Keratinocyte (primary cell): ENCODE measurements at places on chromosomes 4 and X. TPM values are rescaled to one million over a fixed set of nuclear protein-coding genes. Genes with fewer than 3 reads are reported as not detected.

The HSFX1 gene
- polyA plus RNA-seq = 0.23 TPM in 1 of 3 replicates, not detected in the others

The TLR6 gene
- polyA plus RNA-seq = 0.88 to 1.4 TPM (median 1.3 TPM) in 3 replicates

The S100G gene
- polyA plus RNA-seq = not detected in 3 replicates

The NMU gene
- 4.1 to 12.0 TPM (median 5.2 TPM) in 3 replicates for polyA plus RNA-seq

The GTPBP6 gene
- polyA plus RNA-seq = 16.7 to 22.7 TPM (median 20.2 TPM) in 3 replicates

The XAGE2 gene
- polyA plus RNA-seq = not detected in 3 replicates

The PAGE3 gene
- polyA plus RNA-seq = not detected in 3 replicates

DNA sequence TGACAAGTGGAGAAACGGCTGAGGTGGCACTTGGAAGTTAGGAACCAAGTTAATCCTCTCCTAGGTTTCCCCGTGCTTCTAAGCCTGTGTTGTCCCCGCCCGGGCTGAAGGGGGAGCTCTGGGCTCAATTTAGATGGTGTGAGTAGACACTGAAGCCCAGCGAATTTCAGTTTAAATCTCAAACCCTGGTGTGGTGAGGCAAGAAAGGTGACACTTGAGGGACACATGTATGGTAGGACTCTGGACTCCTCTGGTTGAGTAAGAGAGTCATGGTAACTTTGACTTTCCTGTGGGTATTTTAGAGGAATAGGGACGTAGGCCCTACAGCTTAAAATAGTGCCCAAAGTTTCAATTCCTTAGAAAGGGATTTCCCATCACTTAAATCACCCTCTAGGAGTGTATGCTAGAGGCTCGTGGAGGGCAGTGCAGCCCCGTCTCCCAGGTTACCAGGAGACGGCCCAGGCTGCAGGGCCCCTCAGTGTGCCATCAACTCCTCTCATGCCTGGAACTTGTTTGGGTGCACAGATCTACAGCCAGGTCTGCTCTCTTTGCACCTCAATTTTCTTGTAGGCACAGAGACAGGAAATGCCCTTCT lies 24.0 kb downstream of the HAND2 start:
- peaks cover 90% of the 10 kb centered on the region for H3K27me3 ChIP-seq
- no peaks in the 10 kb centered on the region for H3K36me3 ChIP-seq
- H3K27ac ChIP-seq = no peak overlapping the region
- no peaks in the 10 kb centered on the region for H3K4me1 ChIP-seq

GRCh38 chrX:129403974-129404669 lies 119.2 kb downstream of the SMARCA1 start:
- H3K4me1 ChIP-seq = no peaks in the 10 kb centered on the region
- no peak overlapping the region for H3K27ac ChIP-seq
- H3K27me3 ChIP-seq = no peaks in the 10 kb centered on the region
- no peak for DNase-seq
- H3K36me3 ChIP-seq = no peaks in the 10 kb centered on the region

DNA sequence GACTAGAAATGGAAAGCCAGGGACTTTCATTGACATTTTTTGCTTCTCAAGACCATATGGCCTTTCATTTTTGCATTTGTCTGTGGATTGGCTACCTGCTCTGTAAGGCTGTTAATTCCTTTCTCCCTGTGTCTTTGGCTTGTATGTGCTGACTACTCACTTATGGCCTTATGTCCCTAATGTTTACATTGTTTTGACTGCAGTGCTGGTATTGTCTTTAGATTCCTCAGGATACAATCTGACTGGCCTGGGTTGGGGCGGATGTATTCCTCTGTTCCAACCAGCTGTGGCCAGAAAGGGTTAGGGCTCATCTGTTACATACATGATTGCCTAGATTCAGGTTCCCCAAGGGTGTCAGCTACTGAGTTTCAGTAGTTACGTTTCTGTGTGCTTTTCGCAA lies 108.1 kb downstream of the RAPGEF2 start:
- DNase-seq = no peak
- peaks cover 6% of the 10 kb centered on the region for H3K4me1 ChIP-seq
- H3K27me3 ChIP-seq = no peaks in the 10 kb centered on the region
- H3K4me3 ChIP-seq = no peak overlapping the region
- H3K27ac ChIP-seq = no peak overlapping the region
- H3K36me3 ChIP-seq = peaks cover 3% of the 10 kb centered on the region

DNA sequence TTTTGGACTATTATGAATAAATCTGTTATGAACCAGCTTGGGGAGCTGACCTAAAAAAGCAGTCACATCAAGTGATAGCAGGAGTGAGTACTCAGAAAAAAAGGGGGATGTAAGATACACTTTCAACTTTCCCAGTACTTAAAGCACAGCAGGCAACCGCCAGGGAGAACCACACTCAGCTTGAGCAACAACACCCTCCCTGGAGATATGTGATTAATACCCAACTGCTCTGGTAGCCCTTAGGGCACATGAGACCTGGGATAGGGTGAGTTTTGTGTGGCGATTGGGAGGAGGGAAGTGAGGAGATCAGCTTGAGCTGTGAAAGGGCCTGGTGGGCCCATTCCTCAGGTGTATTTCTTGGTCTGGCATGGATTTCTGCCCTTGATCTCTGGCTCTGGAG lies 220.3 kb upstream of the SFRP2 start:
- H3K4me3 ChIP-seq = no peak overlapping the region
- no peak overlapping the region for H3K27ac ChIP-seq
- H3K36me3 ChIP-seq = no peaks in the 10 kb centered on the region
- H3K4me1 ChIP-seq = no peaks in the 10 kb centered on the region
- DNase-seq = no peak
- no peaks in the 10 kb centered on the region for H3K27me3 ChIP-seq

DNA sequence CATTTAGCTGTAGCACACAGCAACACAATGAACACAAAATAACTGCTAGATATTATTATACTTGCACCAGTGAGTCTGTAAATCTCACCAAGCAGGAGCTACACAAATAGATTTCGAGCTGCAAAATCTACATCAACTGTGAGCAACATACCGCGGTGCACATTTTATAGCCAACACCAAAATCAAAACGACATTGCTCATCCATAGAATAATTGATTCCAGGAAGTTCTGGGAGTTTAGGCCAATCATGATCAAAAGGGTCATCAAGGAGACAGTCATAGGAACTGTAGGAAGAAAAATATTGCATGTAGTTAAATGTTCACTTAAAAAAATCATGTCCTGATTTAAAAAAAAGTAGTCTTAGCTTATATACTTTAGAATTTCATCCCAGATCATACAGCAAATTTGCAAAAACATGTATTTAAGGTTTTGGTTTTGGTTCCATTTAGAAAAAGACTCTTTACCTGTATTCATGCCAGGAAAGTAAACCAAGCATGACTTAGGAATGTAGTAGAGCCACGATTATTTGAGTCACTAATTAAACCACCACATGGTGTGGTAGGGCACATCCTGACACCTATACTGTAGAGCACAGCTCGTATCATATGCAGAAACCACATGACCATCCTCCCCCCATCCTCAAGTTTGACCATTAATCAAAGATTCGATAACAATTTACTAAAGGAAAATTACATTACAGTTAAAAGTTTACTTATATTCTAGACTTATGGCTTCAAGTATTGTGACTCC lies 250.4 kb downstream of the ADAMTS3 start:
- no peak overlapping the region for H3K4me3 ChIP-seq
- H3K27me3 ChIP-seq = no peaks in the 10 kb centered on the region
- peaks cover 20% of the 10 kb centered on the region for H3K4me1 ChIP-seq
- H3K36me3 ChIP-seq = no peaks in the 10 kb centered on the region

DNA sequence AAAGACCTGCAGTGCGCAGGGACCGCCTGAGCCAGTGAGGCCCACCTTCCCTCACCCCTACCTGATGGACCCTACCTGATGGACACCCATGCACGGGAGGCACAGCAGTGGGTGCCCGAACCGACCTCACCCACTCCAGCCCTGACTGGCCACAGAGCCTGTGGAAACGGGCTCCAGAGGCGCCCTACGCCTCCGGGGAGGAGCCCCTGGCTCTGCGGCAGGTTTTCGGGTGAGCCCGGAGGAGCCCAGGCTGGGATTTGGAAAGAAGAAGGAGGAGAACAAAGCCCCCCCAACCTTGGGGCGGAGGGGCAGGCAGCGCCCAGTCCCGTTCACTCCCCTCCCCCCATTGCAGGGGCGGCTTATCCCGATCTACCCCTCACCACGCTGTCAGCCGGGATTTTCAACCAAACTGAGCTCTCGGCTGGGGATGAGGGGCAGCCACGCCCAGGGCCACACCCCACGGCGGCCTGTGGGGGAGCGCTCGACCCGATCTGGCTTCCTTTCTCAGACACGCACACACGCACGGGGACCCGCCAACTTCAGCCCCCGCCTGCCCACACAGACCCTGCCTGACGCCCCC lies 675 bp downstream of the L1CAM start:
- H3K27ac ChIP-seq = no peak overlapping the region
- no peak for DNase-seq
- peaks cover 3% of the 10 kb centered on the region for H3K4me1 ChIP-seq
- H3K36me3 ChIP-seq = no peaks in the 10 kb centered on the region
- H3K4me3 ChIP-seq = peak overlapping the region; percentile 46

- H3K36me3 ChIP-seq = no peaks in the 10 kb centered on the region
- DNase-seq = no peak
- no peaks in the 10 kb centered on the region for H3K27me3 ChIP-seq
- H3K4me1 ChIP-seq = no peaks in the 10 kb centered on the region
These were observed 519 bp downstream of the FOXO4 start for GRCh38 chrX:71095981-71096759.

DNA sequence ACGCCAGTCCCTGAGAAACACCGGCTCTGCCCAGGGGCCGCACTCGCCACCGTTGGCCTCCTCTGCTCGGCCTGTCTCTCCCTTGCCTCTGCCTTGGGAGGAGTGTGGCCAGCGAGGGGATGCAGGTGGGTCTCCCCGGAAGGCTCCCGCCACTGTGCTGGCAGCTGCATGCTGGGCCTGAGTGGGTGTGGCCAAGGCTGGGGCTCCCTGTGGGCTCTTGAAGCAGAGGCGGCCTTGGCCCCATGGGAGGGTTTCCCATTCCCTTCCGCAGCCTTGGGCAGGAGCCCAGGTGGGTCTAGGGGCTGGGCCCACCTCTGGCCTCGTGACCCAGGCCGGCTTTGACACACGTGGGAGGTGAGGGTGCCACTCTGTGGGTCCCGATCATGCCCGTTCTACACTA lies 19.1 kb downstream of the FGFRL1 start:
- no peak overlapping the region for H3K4me3 ChIP-seq
- peaks cover under 1% of the 10 kb centered on the region for H3K36me3 ChIP-seq
- no peak overlapping the region for H3K27ac ChIP-seq

GRCh38 chrX:18828832-18829404 lies 121.5 kb downstream of the PPEF1 start:
- H3K27ac ChIP-seq = no peak overlapping the region
- H3K4me3 ChIP-seq = no peak overlapping the region
- no peaks in the 10 kb centered on the region for H3K36me3 ChIP-seq
- H3K27me3 ChIP-seq = no peaks in the 10 kb centered on the region
- no peak for DNase-seq
- H3K4me1 ChIP-seq = no peaks in the 10 kb centered on the region

- DNase-seq = no peak
- no peaks in the 10 kb centered on the region for H3K4me1 ChIP-seq
- H3K27me3 ChIP-seq = no peaks in the 10 kb centered on the region
- H3K4me3 ChIP-seq = no peak overlapping the region
These were observed 63.3 kb upstream of the ANXA10 start for GRCh38 chr4:168028970-168029597.

- H3K27ac ChIP-seq = no peak overlapping the region
- no peak overlapping the region for H3K4me3 ChIP-seq
- DNase-seq = no peak
- H3K36me3 ChIP-seq = no peaks in the 10 kb centered on the region
These were observed 21.0 kb upstream of the TMSB15B start for GRCh38 chrX:103941201-103941975.

- H3K36me3 ChIP-seq = no peaks in the 10 kb centered on the region
- H3K4me3 ChIP-seq = no peak overlapping the region
- H3K27ac ChIP-seq = no peak overlapping the region
- no peak for DNase-seq
- H3K27me3 ChIP-seq = no peaks in the 10 kb centered on the region
These were observed 28.2 kb upstream of the TCEAL4 start for GRCh38 chrX:103556963-103557612.

GRCh38 chr4:162170509-162170908 lies 6.7 kb upstream of the FSTL5 start:
- H3K4me1 ChIP-seq = no peaks in the 10 kb centered on the region
- DNase-seq = no peak
- no peaks in the 10 kb centered on the region for H3K27me3 ChIP-seq
- no peak overlapping the region for H3K4me3 ChIP-seq
